ENCODE measurements at places on chromosomes 13 and 19.

GRCh38 chr13:73583331-73583730 is 524.5 kb downstream of the KLF5 start:
- no peak for DNase-seq

DNA sequence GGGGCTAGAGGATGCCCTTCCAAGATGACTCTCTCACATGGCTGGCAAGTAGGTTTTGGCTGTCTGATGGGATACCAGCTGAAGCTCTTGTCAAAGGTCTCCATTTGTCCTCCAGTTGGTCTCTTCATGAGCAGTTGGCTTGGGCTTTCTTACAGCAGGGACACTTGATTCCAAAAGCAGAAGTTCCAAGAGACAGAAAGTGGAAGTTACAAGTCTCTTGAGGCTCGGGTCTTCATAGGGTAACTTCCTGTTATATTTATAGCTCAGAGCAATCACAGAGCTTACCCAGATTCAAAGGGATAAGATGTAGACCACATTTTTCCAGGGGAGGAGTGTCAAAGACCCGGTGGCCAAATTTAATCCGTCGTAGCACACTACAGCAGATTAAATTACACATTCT is 440.0 kb downstream of the RFC3 start:
- DNase-seq, result no peak

DNA sequence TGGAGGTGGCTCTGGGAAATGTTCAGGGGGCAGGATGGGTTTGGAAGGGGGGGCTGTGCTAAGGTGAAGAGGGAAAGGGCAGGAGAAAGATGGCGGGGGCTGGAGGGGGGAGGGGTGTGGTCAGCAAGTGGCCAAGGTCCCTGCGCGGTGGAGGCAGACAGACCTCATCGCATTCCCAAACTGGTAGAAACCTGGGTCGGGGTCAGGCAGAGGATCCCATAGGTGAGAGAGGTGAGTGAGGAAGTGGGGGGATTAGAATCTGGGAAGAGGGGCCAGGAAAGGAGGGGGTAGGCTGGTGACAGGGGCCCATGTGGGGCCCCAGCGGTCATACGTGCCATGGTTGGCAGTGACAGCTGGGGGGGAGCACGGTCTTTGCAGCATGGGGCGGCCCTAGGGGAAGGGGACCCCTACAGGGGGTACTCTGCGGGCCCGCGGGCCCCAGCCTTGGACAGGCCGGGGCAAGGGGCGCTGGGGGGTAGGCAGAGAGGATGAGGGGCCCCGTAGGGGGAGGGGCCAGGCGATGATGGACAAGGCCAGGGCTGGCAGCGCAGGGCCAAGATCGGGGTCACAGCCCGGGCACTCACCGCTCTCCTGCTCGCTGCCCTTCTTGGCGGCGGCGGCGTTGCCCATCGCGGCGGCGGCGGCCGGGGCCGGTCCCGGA is 514 bp downstream of the PRKACA start:
- no peak for DNase-seq

GRCh38 chr13:57666131-57666953 is 34.8 kb downstream of the PCDH17 start:
- DNase-seq, result no peak

GRCh38 chr19:34596115-34596514 is 80.8 kb downstream of the SCGB2B2 start:
- DNase-seq, result no peak

GRCh38 chr19:15418231-15418578 is 583 bp downstream of the AKAP8L start:
- DNase-seq, result no peak

DNA sequence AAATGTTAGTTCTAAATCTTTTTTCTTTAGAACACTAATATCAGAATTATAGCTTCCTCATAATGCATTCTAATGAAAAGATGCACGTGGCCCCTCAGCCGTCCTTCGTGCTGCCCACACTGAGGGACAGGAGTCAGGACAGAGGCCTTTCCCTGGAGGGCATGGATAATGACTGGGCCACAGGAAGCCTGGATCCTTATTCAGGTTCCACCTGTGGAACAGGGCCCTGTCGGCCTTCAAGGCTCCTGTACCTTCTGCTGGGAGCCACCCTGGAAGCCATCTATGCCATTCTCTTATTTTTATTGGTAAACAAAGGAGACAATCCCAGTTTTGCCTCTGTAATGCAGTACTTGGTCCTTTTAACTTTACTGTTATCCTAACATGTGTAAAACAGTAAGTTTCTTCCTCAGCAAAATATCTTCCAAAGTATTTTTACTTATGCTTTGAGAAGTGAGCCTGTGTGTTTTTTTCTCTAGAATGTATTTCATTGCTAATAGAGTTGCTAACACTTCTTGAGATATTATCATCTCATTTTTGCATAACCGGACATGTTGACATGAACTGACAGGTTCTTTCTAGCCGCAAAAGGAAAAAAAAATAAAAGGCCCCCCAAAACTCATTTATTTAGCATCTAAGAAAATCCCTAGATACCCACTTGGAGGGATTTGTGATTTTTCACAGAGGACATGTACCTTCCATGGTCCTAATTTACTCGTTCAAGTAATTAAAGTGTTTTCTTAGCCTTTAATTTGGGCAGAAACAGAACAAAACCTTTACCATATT is 6.0 kb downstream of the GPR183 start:
- DNase-seq, result no peak

DNA sequence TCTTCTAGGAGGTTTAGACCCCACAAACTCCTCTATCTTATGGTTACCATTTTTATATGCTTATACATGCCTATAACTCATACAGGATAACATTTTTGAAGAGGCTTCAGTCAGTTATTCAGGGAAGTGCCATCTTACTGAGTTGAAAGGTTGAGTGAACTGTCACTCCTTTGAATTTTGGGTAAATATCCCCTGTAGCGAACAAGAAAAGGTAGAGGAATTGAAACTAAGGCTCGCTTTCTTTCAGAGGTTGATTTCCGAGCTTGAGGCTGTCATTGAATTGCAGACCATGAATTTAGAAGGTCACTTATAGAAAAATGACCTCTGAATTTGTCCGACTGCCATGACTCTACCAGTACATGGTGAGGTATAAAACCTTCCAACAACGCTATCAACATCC is 35.1 kb downstream of the MICU2 start:
- no peak for DNase-seq

DNA sequence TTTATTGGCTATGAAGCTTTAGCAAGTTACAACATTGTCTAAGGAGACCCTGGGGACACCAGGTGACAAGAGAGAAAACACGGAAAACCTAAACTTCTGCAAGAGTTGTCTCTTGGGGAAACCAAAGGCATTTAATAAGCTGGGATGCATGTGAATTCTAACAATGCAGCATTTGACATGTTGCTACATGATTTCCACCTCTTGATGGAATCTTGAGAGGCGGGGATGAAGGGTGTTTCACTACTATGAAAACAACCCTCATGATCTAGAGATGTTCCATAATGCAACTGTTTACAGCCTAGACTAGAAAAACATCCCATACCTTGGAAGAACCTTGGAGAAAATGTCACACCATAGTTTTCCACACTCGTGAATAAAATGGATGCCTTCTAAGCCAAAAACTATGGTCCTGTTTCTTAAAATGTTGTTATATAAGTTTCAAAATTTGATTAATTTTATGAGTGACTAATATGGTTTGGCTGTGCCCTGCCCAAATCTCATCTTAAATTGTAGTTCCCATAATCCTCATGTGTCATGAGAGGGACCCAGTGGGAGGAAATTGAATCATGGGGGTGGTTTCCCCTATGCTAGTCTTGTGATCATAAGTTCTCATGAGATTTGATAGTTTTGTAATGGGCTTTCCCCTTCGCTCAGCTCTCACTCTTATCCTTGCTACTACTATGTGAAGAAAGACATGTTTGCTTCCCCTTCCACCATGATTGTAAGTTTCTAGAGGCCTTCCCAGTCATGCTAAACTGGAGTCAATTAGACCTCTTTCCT is 164.6 kb downstream of the TNFSF13B start:
- DNase-seq, result no peak

GRCh38 chr13:111916201-111916600 is 150.7 kb upstream of the SOX1 start:
- no peak for DNase-seq

GRCh38 chr13:30148171-30148754 is 159.1 kb downstream of the KATNAL1 start:
- peak; percentile 45 for DNase-seq

- no peak for DNase-seq
Measured at GRCh38 chr13:20301403-20302071, 69.4 kb upstream of the GJB6 start.

GRCh38 chr13:113902481-113902880 is 38.6 kb upstream of the GAS6 start:
- no peak for DNase-seq

DNA sequence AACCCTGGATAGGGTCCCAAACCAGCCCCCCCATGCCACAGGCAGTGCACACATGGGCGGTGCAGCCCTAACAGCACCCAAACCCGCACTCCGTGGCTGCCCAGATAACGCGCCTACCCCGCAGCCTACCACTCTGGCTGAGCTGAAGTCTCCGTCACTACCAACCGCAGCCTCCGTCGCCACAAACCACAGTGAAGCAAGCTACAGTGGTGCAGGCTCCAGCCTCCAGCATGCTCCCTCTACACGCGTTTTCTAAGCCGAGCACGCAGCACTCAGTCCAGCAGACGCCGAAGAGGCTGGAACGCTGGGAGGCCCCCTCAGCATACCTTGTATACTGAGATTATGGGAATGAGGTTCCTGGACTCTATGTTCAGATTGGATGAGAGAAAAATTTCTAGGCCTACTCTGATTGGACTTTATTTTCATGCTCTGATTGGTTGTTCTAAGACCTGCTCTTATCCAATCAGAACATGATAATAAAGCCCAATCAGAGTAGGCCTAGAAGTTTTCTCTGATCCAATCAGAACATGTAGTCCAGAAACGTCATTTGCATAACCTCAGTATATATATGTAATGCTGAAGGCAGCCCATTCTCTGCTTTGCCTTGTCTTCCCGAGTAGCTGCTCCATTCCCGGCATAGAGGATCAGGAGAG is 56.7 kb upstream of the C1QTNF9B start:
- no peak for DNase-seq

DNA sequence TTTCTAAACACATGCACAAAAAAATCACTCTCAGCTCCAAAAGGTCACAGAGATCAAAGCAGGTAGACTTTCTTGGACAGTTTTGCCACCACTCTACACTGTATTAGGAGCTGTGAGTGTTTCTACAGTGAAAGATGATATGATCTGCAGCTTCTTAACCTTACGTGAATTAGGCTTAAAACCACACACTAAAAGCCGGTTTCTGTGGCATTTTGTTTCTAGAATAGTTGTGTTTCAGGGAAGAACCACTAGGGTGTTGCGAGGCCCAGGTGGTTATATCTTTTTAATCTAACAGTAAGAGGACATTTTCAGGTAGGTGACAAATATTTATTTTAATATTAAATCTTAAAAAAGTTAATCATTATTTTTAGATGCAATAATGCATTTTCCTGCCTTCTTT is 216.4 kb downstream of the KLF5 start:
- no peak for DNase-seq

GRCh38 chr13:43786766-43787517 is at the start of gene ENOX1:
Gene ENOX1, minus strand, starts transcription at chr13:43786972.
- peak; percentile 19 for DNase-seq

DNA sequence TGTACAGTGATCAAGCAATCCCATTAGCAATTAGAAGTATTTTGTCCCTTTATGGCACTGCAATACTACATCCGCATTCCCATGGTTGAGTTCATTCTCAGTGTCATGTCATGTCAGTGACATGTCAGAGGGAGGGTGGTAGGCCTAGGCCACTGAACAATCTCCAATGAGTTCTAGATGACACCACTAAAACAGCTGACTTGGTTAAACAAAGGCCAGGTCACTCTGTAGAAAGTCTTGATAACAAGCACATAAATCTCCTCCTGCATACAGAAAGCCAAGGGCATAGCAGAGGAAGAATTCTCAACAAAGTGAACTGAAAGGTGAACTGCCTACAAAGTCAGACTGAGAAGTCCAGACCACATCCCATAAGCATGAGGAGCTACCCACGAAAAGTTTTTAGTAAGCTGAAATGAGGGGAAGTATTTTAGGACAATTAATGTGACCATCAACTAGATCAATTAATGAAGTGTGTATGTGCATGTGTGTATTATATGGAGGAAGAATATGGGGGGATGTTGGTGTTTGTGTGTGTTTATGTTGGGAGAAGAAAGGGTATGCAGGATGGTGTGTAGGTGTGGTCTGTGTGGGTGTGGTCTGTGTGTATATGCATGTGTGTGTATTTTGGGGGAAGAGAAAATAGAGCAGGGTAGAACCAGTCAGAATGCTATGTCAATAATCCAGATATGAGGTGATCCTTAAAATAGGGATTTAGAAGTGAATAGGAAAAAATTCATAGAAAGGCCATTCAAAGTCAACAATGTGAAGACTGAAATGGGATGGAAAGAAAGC is 67.7 kb downstream of the TBC1D4 start:
- no peak for DNase-seq

- no peak for DNase-seq
Measured at GRCh38 chr13:49494645-49495044, 1.1 kb upstream of the PHF11 start.

- DNase-seq, result peak; percentile 15
Measured at GRCh38 chr19:46659151-46660007, 1.6 kb downstream of the DACT3 start.

DNA sequence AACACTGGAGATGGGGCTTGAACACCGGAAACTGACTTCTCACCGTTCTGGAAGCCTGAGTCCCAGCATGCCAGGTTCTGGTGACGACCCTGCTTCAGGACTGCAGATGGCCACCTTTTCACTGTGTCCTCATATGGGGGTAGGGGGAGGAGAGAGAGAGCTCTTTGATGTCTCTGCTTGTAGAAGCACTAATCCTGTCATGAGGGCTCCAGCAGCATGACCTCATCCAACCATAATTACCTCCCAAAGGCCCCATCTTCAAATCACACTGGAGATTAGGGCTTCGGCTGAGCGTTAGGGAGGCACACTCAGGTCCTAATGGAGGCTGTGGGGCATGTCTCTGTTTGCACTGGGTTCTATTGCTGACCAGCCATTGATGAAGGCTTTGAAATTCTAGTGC is 255.3 kb downstream of the TEX29 start:
- DNase-seq, result no peak
